ENCODE measurements at places on chromosomes 3 and 15.

DNA sequence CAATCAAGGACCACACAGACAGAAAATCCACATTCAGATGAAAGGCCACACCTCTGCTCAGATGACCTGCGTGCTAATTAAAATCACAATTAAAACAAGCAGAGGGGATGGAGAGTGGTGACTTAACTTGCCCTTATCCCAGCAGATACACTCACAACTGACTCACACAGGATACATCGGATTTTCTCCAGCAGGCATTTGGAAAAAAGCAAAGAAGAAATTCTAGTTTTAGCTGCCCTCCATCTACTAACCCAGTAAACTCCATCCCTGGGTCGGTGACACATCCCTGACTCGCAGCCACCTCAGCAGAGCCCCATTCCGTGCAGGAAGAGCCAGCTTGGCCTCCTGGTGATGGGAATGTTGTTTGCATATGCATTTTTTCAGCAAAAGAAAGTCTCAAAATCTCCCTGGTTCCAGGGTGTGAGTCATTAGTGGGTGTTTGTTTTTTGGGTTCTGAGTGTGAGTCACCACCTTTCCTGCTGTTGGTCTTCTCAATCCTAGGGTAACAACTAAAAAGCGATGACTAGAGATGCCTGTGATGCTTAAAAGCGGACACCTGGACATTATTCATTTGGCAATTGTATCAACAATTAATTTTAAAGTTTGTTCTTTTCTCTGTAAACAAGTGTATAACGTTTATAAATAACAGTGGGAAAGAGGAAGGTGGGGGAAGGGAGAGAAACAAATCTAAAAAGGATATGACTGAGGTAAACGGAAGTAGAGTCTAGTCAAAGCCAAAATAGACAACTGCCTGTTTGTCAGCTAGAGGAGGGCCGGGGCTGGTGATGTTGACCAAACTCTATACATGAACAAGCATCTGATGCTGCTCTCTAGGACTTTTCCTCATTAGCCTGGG is 49.8 kb upstream of the SLC4A7 start:
- DNase-seq = peak; percentile 99

GRCh38 chr15:48086133-48086532 is 34.7 kb upstream of the SLC24A5 start:
- peak; percentile 48 for DNase-seq

- DNase-seq = peak; percentile 96
Measured at GRCh38 chr3:99859825-99860224, 42.2 kb downstream of the CMSS1 start.

GRCh38 chr3:181250714-181251113 is 261.2 kb upstream of the DNAJC19 start:
- no peak for DNase-seq

GRCh38 chr15:64635499-64636495 is 139.6 kb downstream of the RBPMS2 start:
- peak; percentile 86 for DNase-seq

GRCh38 chr3:108030960-108031359 is 59.9 kb downstream of the CD47 start:
- no peak for DNase-seq

- DNase-seq = peak; percentile 64
Measured at GRCh38 chr15:83365370-83365938, 81.0 kb upstream of the BNC1 start.

DNA sequence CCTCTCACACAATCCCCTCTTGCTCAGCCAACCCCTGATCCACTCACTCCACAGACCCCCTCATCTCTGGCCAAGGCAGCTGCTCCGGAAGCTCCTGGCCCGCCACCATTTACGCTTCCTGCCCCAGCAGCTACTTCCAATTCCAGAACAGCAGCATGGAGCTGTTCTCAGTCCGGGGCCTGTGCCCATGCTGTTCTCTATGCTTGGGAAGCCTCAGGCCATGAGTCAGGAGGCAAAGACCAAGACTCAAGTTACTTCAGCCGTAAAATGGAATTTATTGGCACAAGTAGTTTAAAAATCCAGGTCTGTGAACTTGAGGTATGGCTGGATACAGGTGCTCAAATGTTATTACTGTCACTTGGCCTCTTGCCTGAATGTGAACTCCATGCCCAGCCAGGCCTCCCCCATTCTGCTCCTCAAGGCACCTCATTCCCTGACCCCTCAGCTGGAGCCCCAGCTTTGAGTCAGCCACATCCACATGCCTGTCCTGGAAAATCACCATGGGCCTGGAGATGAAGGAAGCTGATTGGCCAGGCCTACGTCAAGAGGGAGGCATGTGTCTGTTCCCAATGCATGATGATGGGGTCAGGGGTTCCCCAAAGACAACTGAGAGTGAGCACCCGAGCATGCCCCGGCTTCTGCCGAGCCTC is 31.4 kb upstream of the CACNA2D2 start:
- DNase-seq = peak; percentile 12

DNA sequence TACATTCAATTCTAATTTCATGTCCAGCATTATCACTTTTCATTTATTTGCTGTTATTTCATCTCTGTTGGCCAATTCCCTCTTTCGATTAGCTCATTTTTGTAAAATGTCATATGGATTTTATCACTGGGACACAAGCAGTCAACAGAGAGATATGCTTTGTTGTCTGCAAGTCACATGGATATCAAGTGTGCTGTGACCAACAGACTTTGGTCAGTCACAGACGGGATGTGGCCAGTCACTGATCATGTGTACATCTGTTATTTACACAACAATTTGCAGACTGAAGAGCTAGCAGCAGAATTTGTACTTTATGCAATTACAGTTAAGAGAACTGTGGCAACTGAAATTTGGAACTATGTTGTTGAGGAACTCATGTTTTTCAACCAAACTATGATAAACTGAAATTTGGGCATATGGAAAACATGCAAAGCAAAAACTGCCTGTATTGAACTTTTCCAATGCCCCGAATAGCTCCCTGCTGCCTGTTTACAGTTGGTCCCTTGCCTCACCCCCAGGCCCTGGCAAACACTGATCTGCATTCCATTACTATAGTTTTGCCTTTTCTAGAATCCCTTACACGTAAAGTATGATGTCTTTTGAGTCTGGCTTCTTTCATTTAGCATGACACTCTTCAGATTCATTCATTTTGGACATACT is 104.4 kb downstream of the RPL22L1 start:
- no peak for DNase-seq

DNA sequence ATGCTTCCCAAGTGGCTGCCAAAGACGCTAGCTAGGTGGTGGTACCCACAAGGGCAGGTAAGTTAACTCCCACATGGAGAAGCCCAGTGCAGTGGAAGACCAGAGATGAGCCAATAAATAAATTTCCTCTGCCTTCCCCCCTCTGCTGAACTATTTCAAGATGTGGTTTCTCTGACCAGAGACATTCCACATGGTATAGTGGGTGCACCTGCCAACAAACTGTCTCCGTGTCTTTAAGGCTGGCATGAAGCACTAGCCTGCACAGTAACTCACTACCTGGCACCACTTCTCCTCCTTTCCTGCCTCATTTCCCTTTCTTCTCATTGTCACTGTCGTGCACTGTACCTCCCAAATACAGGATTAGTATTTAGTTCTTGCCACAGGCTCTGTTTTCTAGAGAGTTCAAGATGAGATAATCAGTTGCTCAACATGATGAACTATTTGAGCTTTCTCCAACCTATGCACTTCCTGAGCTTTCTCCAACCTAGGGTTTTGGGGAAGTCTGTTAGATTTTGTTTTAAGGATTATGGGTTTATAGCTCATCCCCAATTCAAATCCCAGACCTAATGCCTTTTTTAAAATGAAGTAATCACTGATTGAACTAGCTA is 8.4 kb upstream of the CRTAP start:
- DNase-seq = no peak

- no peak for DNase-seq
Measured at GRCh38 chr3:155663467-155664212, 81.2 kb downstream of the PLCH1 start.

DNA sequence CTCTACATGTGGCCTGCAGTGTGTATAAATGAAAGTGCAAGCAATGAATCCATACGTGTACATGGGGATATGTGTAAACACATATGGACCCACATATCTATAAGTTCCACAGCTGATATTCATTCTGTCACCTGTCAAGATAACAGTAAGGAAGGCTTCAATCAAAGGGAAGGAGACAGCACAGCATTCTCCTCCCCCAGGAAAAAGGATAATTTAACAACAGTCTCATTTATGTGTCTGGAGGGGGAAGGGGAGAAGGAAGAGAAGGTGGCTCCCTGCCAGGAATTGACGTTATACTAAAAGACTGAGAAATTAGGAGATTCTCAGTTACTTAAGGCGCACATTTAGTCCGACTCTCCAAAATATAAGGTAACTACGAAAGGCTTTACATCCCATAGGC is 345.9 kb downstream of the FOXP1 start:
- no peak for DNase-seq

DNA sequence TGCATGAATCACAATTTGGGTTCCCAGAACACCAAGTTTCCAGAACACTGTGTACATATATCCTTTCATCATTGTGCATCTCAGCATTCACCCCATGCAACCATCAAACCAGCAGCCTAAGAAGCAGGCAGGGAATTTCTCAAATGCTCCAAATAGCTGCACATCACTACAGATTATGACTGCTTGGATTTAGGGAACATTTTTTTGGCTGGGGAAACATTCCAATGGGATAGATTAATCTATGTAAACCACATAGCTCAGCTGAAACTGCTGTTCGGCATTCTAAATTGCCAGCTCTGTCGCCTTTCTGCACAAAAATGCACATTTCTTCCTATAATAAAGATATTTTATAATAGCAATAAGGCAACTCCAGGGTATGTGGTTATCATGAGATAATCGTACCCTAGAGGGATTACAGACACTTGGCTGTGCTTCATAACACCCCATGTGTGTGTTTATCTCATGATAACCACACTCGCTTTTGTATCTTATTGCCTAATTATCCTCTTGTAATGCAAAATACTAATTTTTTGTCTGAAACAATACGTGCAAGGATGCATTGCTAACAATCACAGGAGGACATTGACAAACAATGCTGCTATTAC is 483.7 kb upstream of the DPH6 start:
- peak; percentile 67 for DNase-seq

GRCh38 chr3:29475854-29476253 is 195.0 kb downstream of the RBMS3 start:
- no peak for DNase-seq

DNA sequence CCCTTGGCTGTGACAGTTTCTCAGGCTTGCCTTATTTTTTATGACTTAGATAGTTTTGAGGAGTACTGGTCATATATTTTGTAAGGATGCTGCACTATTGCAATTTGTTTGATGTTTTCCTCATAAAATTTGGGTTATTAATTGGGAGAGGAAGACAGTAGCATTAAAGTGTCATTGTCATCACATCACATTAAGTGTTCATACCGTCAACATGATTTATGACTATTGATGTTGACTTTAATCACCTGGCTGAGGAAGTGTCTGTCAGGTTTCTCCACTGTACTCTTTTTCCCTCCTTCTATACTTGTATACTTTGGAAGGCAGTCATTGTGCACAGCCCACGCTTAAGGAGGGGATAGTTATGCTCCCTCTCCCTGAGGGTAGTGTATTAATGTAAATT is 26.9 kb downstream of the TRIM69 start:
- DNase-seq = no peak

DNA sequence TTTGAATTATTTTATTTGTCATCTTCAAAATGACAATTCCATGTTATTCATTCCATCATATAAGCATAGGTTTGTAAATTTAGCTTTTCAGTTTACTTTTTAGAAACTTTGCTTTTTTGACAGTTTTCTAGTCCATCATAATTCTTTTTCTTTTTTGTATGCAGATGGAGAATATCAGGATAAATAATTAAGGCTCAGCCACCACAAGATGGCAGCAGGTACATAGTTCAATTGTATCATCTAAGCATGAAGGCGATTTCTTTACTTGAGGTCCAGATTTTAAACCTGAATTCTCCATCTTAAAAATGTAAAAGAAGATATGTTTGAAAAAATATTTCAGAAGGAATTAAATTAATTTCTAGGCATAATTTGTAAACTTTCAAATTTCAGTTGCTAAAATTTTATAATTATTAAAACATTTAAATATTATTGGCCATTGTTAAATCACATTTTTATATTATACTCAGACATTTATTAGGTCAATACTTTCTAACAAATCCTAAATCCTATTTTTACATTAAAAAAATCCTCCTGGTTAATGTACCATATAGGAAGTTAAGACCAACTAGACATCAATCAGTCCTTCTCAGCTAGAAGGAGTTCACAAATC is 15.1 kb downstream of the PLSCR5 start:
- DNase-seq = peak; percentile 39

DNA sequence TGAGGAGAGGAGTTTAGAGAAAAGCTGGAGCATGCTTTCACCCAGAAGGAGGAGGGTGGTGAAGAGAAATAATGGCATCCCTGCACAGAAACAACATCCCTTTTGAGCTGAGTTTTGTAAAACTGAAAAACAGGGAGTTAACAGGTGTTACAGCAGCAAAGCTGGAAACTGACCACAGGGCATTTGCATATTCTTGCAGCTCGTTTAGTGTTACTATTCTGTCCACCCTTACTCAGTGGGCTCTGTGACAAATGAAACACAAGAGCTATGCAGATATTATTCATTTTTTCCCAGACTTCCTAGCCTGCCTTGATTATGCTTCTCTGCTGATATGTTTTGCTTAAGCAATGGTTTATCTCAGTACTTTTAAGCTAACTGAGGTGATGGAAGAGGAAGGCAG is 272.0 kb downstream of the NEK10 start:
- DNase-seq = no peak

DNA sequence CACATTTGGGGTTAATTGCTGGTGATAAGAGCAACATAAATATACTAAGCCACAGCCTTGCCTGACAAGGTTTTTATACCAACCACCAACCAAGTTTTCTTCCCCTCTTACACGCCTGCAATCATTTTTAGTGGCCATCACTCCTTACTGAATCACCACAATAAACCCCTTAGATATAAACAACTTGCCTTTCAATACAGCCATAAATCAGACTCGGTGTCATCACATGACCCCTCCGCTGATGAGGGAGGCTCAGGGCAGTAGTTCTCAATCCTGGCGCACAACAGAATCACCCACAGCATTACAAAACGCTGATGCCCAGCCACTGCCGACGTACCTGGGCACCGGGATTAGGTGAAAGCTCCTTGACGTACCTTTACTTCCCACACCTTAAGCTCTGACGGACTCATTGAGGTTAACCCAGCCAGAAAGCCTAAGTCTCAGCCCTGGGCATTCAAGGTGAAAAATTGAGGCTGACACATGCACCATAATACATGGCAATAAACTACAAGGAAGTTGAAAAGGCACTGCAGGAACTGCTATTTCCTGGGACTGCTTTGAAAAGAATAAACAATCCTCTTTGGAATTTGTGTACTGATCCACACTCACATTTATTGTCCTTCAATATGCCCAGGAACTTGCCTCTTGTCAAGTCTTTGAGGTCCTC is 17.1 kb downstream of the ADCY5 start:
- no peak for DNase-seq

DNA sequence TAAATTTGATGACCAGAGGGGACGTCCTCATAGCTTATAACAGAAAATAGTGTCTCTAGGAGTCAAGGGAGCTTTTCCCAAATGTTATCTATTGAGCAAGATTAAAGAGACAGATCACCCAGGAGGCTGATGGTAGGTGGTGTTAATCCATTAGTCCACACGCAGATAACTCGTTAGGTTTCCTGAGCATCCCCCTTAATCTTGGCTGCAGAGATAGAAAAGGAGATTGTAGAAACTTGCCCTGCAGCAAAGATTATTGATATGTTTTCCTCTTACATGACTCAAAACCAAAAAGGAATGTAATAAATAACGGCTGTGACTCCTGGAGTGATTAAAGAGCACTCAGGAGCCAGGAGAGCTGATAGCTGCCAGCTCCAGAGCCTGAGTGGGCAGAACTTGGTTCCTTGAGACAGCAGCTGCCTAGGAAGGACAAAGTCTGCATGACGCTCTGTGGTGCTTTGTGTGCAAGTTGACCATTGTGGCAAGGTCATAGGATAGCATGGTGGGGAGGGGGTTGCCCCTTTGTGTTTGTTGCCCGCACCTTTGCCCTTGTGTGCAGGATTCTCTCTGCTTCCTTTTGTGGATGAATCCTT is 234.8 kb downstream of the PTPRG start:
- peak; percentile 18 for DNase-seq

Data from fibroblast of lung (primary cell).